ENCODE measurements at places on chromosomes 4 and X.
A peak's percentile ranks its signal among the peaks of the same experiment; 100 is the strongest.

DNA sequence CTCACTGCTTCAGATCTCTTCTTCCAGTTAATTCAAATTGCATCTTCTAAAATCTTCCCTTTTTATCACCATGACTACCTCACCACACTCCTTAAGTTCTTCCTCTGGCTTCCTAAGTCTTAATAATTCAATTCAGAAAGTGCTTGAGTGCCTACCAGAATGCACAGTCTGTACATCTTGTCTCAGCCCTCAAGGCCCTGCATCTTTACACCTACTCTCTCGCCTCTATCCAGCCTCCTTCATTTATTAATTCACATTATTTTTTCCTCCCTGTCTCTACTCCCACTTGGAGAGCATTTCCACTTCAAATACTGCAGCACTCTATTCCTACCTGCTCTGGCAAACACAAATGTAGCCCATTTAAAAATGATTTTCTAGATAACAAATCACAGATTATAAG is 90.5 kb downstream of the MAPK10 start:
- no peak for DNase-seq

GRCh38 chrX:139766545-139766983 is 58.6 kb upstream of the MCF2 start:
- peak; percentile 4 for DNase-seq

DNA sequence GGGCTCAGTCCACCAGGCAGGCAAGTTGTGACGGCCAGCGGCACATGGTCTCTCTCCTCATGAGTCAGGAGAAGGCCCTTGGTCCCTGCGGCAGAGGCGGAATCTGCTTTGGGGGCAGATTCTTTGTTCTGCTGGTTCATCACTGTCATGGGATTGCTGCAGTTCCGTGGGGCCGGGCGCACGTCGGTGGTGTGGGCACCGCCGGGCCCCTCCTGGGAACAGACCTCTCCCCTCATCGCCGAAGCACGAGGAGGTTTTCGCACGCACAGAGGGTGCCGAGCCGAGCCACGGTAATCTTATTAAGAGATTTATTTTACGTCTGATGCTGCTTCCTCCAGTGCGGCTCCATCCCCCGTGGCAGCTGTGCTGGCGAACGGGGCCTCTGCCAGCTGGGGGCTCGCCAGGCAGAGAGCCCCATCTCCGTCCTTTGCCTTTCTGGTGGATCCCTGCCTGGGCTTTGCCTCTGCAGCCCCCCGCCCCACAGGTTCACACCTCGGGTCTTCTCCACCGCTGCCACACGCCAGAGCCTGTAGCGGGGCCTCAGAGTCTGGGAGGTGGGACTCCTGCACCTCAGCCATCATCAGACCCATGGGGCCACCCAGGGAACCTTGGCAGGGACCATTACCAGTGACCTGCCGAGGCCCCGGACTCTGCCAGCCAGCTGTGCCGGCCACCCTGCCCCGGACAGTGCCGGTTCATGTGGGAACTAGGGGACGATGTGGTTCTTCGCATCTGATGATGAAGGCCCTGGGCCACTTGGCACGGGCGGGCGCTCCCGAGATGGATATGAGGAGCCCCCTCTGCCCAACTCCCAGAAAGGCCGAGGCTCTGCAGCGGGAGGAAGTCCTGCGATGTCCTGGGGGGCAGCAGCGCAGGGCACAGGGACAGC is 86.7 kb upstream of the NKX1-1 start:
- no peak for DNase-seq

DNA sequence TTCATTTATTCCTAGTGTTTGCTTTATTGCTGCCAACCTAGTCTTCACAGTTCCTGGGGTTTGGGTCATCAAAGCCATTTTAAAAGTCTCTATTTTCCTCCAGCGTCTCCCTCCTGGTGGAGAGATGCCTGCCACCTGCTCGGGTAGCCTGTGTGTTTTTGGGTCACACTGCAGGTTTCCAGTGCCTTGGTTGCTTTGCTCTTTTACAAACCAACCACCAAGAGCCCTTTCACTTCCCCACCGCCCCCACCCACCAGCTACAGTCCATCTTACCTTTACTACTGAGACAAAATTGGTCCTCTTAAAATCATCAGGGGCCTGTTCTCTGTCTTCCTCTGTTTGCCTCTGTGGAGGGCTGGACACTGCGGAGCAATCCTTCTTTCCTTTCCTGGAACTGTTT is 280.5 kb upstream of the GATB start:
- no peak for DNase-seq

- DNase-seq, result no peak
Measured at GRCh38 chr4:111849746-111850284, 295.4 kb upstream of the FAM241A start.

- DNase-seq, result no peak
Measured at GRCh38 chrX:108165383-108166111, 74.0 kb downstream of the ATG4A start.

GRCh38 chr4:88527787-88528186 is 4.2 kb upstream of the PYURF start:
- no peak for DNase-seq

GRCh38 chr4:37826295-37827029 is at the start of gene PGM2:
Gene PGM2 (plus strand): TSS chr4:37826686. CDS start chr4:37826733, 47 bp downstream.
- DNase-seq, result peak; percentile 89

DNA sequence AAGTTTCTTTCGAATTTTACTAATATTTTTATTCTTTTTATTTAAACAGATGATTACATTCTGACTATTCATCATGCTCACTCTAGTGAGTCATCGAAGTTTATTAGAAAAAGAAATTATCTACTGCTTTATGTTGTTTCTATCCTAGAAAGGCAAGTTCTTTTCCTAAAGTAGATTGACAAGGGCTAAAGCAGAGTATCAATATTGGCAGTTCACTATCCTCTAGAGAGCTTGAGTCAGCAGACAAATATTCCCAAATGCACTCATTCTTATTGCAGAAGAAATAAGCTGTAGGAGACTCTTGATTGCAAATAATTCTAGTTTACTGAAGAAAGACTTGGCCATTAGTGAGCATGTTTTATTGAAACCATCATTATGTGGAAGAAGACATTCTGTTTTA is 911.8 kb downstream of the CENPC start:
- no peak for DNase-seq

DNA sequence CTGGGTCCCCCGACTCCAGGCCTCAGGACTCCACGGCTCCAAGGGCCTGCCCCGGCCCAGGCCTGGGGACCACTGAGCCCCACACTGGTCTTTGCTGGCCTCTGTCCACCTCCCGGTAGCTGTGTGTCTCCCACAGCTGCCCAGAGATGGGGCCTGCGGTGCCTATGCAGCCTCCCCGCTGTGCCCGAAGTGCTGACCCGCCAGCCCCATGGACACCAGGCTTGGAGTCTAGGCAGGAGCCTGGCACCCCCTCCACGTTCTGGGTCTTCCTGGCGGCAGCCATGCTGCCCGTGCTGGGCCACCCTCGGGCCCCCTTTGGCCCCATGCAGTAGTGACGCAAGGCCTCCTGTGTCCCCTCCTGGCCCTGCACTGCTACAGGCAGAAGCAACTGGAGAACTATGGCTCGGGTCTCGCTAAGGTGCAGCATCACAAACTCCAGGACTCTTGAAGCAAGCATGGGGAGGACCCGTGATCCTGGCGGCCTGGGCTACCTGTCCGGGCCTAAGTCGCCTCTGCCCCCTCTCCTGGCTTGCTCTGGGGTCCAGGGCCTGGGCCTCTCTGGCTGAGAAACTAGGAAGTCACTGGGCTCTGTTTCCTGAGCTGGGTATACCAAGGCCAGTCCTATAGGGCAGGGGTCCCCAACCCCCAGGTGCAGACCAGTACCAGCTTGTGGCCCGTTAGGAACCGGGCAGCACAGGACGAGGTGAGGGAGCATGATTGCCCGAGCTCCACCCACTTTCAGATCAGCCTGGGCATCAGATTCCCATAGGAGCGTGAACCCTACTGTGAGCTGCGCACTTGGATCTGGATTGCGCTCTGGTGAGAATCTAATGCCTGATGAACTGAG is 917 bp downstream of the MYL5 start:
- no peak for DNase-seq

GRCh38 chrX:41857670-41858069 is 65.7 kb downstream of the CASK start:
- DNase-seq, result no peak

GRCh38 chr4:53859305-53859704 is 205.1 kb downstream of the CHIC2 start:
- no peak for DNase-seq

GRCh38 chr4:170170861-170171260 is 81.1 kb upstream of the AADAT start:
- DNase-seq, result no peak

DNA sequence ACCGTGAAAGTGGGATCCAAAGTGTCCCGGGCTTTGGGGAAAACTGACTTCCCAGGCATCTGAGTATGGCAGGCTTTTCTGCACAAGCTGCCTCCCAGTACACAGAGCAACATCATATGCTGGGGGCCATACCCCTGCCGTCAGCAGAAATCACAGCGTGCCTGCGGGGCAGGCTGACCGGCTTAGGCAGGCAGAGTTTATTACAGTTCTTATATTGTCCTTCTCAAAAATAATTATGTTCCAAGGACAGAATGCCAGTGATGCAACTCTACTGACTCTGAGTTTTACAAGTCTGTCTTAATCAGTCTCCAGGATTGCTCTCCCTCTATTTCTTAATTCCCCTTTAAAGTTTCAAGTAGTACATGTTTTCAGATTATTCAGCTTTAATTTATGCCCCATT is 37.0 kb downstream of the IL21 start:
- DNase-seq, result no peak

- DNase-seq, result no peak
Measured at GRCh38 chrX:125826774-125827451, 339.2 kb downstream of the DCAF12L2 start.

DNA sequence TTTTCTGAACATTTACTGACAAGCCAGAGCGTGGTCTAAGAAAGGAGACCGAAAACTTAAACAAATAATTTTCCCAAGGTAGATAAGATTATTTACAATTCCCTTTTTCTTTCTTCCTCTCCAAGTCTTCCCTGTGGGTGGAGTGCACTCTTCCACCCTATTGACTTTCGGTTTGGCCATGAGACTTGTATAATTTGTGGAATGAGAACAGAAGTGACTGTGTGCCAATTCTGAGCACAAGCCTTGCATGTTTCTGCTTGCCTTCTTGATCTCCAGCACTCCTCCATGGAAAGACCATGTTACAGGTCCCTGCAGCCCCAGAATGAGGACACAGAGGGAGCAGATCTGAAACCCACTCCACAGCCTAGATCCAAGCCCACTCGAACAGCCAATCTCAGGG is 150.0 kb upstream of the HPGD start:
- no peak for DNase-seq

DNA sequence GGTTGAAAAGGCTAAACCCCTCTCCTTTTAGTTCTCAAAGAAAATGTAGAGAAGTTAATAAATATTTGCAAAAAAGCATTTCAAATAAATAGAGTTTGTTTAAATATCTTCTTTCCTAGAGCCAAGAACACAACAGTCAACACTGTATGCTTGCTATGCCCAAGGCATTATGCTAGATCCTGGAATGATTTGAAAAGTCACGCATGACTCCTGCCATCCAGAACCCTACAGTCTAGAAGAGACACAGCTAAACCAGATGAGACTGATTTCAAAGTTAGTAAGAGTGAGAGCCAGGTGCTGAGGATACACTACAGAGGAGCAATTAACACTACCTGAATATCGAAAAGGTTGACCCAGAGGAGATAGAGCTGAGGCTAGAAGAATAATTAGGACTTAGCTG is 205.8 kb downstream of the NWD2 start:
- DNase-seq, result no peak

DNA sequence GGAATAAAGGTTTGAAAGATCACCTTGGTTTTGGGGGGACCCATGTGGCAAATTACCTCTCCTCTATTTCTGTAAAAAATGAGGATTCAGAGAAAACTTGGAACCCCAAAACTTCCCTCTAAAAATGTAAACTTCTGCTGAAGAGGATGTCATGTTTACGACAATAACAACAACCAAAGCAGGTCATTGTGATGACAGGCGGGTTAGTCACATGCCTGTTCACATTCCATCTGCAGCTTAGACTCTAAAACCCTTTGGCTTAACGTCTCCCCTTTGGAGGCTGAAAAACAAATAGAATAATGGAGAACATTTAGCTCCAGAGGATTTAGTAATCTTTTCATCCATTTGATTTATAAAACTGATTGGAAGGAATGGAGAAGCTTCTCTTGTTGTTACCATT is 75.0 kb upstream of the FAM9C start:
- DNase-seq, result no peak

- DNase-seq, result peak; percentile 1
Measured at GRCh38 chrX:81202943-81203342, 1.0 kb downstream of the SH3BGRL start.

- no peak for DNase-seq
Measured at GRCh38 chrX:52988985-52989917, 30.9 kb upstream of the FAM156A start.

GRCh38 chr4:52979020-52979419 is 116.9 kb downstream of the RASL11B start:
- no peak for DNase-seq

DNA sequence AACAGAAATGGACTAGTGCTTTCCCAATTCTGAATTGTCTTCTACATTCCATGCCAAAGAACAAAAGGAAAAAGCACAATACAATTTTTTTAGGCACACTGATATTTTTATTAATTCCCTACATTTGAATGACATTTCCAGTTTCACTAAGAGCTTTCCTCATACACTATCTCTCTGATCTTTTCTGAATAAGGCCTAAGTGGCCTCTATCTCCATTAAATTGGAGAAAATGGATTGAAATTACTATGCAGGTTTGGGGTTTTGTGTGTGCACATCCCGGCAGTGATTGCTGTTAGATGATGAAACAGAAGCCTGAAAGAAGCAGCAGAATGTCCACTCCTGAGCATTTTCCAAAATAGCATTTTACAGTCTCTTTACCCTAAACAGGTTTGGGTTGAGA is 104.0 kb downstream of the ATP11C start:
- DNase-seq, result no peak

GRCh38 chr4:183966371-183966770 is 61.3 kb downstream of the STOX2 start:
- DNase-seq, result no peak

- DNase-seq, result no peak
Measured at GRCh38 chr4:56892691-56893090, 15.0 kb upstream of the REST start.

DNA sequence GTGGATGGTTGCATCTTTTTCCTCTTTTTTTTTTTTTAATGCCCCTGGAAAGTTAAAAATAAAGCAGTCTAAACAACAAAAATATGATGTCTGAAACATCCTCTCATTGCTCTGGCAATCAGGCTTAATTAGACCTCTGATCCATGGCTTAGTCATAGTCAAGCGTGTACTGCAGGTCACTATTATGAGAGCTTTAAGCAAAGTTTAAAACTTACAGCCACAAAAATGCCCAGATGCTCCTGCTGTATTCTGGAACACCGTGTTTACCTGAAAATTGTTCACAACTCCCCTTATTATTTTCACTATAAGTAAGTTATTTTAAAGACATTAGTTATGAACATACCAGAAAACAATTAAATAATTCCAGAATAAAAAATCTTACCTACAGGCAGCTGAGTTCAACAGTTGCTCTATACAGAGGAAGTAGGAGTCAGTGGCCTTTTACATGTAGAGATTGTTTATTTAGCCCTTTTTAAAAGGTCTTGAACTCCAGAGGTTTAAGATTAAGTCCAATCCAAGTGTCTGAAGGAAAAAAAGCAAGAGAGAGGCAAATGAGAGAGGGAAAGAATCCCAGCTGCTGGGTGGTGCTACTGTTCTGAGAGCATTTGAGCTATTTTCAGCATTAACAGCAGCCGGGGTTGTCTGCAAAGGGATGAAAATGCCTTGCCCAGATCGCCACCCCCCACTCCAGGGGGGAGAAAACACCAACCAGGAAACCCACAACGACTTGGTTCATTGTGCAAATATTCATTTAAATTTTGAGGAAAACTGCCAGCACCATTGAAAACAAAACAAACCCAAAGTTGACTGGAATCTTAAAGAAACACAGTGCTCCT is 36.9 kb downstream of the SORBS2 start:
- DNase-seq, result no peak

GRCh38 chrX:63466690-63467089 is 115.6 kb upstream of the SPIN4 start:
- DNase-seq, result no peak
